ENCODE measurements at places on chromosomes 2 and 18.
A peak's percentile ranks its signal among the peaks of the same experiment; 100 is the strongest.

GRCh38 chr2:72576861-72577260 is 249.0 kb downstream of the EXOC6B start:
- DNase-seq, result no peak

GRCh38 chr2:218658671-218659257 is 659 bp downstream of the ZNF142 start:
- DNase-seq, result peak; percentile 61

DNA sequence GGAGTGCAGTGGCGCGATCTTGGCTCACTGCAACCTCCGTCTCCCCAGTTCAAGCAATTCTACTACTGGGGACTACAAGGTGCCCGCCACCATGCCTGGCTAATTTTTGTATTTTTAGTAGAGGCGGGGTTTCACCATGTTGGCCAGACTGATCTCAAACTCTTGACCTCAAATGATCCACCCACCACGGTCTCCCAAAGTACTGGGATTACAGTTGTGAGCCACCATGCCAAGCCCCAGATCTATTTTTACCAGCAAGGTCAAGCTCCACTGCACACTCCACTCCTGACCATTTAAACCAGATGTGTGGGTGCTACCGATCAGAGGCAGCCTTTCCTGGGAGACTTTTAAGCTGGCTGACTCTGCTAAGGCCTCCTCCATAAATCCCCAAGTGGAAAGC is 67.5 kb upstream of the CD226 start:
- no peak for DNase-seq

DNA sequence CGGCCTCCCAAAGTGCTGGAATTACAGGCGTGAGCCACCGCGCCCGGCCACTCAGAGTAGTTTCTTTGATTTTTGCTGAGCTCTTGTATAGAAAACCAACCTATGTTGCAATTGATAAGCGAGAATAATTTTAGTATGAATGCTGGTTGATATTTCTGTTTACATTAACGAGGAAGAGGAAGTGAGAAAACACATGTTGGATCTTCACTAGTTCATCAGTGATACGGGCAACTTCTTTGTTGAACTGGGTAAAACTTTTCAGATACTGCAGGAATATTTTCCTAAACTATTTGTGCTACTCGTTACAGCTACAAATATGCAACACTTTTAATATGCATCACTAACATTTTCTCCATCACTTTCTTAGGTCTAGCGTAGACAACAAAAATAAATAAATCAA is 67.9 kb upstream of the SLC25A52 start:
- DNase-seq, result no peak

GRCh38 chr2:181985632-181986205 is at the start of gene PPP1R1C:
PPP1R1C (plus strand) TSS chr2:181985853; CDS start chr2:181986111, 258 bp downstream.
- DNase-seq, result no peak

DNA sequence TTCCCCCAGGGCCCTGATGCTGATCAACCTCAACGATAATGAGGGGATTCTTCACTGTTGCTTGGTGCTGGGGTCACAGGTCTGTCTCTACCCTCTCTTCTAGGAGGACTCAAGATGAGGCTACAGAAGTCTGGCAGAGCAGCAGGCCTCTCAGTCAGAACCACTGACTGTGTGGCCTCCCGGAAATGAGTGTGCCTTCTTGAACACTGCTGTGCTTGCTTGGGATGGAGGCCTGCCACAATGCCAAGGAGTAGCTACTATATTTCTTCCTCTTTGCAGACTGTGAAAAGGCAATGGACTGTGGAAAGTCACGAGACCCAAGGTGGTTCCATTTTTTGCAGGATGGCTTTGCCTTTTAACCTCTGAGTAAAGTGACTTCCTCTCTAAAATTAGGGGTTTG is 5.8 kb upstream of the HOXD1 start:
- no peak for DNase-seq

- no peak for DNase-seq
These were observed 488.6 kb upstream of the SMIM21 start for GRCh38 chr18:75915941-75916623.

GRCh38 chr2:182542501-182543258 is 115.8 kb upstream of the PDE1A start:
- DNase-seq, result no peak

DNA sequence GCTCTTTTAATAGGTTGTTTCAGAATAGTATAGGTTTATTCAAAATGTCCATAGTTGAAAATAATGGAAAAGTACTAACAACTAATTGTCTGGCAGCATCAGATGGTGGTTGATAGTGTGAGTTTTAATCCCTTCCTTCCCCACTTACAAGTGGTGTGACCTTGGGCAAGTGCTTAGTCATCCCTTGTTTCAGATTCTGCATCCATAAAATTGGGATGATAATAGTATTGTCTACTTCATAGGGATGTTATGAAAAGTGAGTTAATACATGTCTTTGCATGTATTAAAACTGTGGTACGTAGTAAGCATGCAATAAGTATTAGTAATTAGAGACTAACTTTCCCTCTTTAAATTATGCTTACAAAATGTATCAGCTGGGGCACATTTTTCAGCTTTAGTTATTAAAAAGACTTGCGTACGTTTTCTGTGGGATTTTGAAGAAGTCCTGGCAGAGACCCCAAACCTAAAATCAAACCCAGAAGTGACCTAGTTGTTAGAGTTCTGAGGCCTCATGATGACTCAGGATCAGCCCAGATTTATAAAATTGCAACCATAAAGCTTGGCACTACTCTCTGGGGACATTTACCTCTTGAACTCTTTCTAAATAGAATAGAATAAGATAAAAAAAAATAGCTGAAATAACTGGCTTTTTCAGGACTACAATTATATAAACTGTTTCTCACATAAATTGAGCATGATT is 8.6 kb downstream of the ITGA4 start:
- DNase-seq, result no peak

DNA sequence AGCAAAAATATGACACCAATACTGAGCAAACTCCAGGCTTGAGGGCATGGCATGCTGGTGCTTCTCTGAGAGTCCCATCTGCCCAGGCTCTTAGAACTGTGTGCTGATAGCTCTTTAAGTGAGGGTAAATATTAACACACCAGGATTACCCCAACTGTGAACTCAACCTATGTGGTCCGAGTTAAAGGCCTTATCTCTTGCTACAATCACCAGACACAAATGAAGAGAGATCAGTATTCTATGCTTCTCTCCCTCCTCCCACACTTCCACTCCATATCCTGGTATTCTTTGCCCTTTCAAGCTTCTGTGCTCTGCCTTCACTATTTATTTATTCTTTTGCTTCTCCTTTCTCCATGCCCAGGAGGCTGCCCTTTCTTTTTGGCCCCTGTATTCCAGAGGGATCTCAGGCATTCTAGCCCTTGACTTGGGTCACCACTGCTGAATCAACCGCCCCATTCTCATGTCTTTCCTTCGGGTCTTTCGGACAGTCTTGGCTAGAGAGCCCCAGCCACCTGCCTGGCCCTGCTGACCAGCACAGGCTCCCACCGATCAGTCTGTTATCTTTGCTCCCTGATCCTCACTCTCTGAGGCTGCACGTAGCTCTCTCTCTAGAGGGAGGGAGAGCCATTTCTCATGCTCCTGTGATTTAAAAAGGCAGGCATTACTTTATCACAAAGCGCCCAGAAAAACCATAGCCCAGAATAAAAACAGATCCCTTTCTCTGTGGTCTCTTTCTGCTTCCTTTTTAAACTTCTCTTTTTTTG is 17.2 kb upstream of the HK2 start:
- DNase-seq, result no peak

DNA sequence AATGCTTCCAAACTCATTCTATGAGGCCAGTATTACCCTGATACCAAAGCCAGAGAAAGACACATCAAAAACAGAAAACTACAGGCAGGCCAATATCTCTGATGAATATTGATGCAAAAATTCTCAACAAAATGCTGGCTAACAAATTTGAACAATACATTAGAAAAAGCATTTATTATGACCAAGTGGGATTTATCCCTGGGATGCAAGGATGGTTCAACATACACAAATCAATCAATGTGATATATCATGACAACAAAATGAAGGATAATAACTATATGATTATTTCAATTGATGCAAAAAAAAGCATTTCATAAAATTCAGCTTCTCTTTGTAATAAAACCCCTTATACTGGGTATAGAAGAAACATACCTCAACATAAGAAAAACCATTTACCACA is 550.9 kb downstream of the ADCYAP1 start:
- DNase-seq, result no peak

DNA sequence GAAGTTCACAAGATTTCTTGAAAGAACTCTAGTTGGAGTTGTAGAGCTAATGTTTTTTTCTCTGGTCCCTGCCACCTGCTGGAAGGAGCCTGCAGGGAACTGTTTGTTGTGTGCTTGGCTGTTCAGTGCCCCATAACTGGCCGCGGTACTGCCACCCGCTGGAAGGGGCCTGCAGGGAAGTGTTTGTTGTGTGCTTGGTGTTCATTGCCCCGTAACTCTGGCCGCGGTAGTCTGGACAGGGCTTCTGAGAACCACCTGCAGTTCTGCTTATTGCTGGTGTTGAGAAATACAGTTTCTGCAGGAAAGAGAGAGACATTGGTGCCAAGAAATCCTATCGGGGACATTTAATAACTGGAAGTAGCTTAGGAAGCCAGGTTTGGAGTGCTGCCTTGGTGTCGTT is 58.1 kb downstream of the AGAP1 start:
- DNase-seq, result peak; percentile 77

GRCh38 chr2:77977471-77978063 is 455.4 kb upstream of the LRRTM4 start:
- no peak for DNase-seq

- DNase-seq, result no peak
These were observed 140.0 kb downstream of the ZEB2 start for GRCh38 chr2:144379851-144380311.

DNA sequence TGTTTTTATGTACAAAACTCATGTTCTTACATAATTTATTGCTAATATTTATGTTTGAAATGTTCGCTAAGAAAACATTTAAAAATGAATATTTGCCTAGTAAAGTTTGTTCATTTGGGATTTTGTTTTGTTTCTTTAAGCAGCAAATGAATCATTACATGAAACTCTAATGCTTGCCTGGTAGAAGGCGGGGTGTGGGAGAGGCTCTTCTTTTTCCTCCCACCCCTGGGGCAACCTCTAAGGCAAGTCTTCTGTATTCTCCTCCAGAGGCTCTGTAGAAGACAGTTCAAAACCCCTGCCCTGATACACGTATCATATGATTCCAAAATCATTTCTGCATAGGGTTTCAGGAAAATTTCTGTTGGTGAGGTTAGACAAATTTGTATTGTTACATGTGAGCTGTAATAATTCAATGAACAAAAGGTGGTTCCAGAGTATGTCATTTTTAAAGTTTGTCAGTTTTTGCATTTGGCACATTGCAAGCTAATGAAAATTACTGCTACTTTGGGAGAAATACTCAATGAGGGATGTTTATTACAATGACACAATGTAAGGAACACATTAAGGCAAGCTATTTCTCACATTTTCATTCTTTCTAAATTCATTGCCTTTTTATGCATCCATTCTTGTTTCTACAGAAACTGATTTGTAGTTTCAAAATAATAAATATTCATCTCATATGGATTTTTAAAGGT is 302.3 kb upstream of the UBE2E3 start:
- DNase-seq, result no peak

- DNase-seq, result no peak
These were observed 26.7 kb downstream of the CIB4 start for GRCh38 chr2:26614216-26615138.

GRCh38 chr2:60555783-60556139 is 2.3 kb upstream of the BCL11A start:
- DNase-seq, result no peak

DNA sequence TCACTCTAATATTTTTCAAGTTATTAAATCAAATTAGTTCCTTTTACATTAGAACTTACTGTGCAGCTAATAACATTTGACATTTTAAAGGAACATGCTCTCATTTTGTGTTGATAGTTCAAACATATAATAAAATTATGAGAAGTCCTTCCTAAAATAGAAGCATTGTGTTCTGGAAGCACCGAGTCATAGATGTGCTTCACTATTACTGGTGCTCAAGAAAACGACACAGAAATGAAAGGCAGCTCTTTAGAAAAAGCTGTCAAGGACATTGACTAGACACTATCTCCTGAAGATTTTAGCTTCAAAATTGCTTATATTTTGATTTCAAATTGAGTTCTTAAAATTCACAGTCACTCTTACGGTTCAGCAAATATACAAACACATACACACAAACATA is 338.3 kb downstream of the NBAS start:
- no peak for DNase-seq

- DNase-seq, result no peak
These were observed 1.6 kb upstream of the MTA3 start for GRCh38 chr2:42566837-42567321.

DNA sequence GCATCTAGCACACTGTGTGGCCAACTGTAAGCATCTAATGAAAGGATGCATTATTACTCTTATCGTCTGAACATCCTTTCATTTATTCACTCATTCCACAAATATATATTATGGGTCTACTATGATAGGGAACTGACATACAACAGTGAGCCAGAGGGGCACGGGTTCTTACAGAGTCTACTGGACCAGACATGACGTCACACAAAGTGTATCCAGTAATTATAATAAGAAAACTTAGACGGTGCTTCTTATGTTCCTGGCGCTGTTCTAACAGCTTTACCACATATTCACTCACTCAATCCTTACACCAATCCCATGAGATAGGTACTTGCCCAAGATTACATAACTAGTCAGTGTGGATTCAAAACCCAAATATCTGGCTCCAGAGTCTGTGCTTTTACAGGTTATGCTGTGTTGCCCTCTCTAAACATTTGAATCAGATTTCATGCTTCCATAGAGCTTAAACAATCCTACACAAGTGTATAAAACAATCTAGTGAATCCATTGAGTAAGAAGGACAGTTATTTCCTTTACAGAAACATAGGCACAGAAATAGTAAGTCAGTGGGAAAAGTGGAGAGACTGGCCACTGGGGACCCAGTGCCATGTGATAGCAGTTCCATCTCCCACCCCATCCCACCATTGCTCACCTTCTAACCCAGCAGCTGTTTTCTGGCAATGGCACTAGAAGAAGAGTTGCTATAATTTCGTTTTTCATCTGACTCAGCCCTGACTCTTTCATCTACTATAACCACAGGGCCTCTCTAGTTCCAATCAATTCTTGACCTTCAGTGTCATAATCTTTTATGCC is 24.2 kb upstream of the ARL5A start:
- DNase-seq, result no peak
